Eye (tissue), 1 donor: ENCODE measurements at places on chromosomes 12 and 14.
A peak's percentile ranks its signal among the peaks of the same experiment; 100 is the strongest.

DNA sequence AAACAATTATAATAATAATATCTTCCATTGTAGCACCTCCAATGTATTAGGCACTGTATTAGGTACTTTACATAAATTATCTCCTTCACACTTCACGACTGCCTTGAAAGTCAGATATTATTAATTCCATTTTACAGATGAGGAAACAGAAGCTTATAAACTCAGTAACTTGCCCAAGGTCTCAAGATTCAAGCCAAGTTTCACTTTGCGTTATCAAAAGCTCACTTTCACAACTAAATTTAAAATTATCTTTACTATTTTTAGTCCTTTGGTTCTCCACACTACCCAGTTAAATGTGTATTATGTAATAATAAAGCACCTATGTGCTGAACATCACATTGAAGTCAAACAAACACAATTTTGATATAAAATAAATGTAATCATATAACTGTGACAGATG, 55.8 kb downstream of the NUMB start:
- no peak for DNase-seq

GRCh38 chr12:9758119-9758518, 2.6 kb downstream of the CD69 start:
- no peak for DNase-seq

DNA sequence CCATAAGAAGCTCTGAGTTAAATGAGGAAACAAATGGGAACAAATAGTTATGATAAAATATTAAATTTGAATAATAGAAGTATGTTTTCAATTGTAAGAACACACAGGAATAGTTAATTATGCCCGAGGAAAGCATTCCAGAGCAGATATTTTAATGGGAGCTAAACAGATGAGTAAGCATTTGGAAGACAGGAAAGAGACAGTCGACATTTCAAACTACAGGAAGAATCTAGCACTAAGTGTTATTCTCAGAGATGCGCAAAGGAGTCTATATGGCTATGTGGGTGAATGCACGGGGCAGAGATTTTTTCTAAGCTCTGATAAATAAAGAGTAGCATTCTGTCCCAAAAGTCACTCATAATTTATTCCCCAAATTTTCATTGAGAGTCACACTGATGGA, 64.5 kb upstream of the SSTR1 start:
- no peak for DNase-seq

DNA sequence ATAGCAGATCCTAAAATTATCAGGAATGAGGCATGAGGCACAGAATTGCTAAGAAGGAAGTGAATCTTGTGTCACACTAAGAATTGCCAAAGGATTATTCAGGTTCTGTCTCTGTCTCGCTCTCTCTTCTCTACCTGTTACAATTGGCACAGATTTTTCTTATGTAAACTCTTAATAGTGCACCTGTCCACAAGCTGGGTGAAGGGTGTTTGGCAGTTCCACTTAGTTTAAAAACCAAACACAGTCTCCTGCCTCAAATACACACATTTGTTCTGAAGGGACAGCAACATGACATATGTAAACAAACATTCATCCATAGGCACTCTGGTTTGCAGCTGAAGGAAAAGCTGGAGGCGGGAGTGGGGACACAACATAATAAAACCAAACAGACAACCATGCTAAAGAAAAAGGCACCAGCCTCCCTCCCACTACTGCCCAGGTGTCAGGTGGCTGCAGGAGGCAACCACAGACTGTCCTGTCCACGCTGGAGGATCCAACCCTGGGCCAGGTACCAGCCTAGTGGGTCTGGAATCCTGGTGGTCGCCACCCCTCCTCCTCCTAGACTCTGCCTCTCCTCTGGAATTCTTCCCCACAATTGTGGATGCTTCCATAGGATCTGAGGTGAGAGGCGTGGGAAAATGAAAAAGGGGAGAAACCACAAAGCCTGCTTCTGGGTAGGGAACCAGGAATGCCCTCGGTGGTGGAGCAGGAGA, 81.2 kb downstream of the TMEM260 start:
- no peak for DNase-seq

- DNase-seq: no peak
Observed at GRCh38 chr14:75967866-75968265, 13.9 kb downstream of the TGFB3 start.

DNA sequence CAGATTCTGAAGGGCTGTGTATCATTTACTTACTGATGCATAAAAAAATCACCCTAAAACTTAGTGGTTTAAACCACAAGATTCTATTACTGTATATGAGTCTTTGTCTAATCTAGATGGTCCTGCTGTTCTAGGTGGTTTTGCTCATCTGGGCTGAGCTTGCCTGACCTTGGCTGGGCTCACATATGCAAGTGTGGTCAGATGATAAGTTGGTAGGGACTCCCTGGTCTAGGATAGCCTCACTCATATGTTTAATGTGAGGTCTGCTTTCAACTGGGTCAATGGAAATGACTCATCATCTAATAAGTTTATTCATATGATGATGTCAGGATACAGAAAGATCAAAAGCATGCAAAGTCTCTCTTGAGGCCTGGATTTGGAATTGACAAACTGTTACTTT, 887.8 kb downstream of the TRHDE start:
- no peak for DNase-seq

DNA sequence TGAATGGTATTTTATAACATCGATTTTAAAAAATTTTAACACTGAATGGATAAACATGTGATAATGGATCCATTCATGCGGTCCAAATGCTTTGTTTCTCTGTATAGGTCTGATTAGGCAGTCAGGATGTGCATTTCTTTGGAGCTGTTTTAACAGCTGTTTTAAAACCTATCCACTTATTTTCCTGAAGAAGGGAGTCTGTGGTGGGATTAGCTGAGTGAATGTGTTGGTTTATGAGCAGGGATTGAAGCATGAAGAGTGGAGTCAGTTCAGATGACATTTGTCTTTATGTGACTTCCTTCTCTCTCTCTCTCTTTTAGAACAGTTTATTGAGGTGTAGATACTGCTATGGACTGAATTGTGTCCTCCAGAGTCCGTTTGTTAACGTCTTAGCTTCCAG, 37.7 kb downstream of the GLT8D2 start:
- DNase-seq: no peak

DNA sequence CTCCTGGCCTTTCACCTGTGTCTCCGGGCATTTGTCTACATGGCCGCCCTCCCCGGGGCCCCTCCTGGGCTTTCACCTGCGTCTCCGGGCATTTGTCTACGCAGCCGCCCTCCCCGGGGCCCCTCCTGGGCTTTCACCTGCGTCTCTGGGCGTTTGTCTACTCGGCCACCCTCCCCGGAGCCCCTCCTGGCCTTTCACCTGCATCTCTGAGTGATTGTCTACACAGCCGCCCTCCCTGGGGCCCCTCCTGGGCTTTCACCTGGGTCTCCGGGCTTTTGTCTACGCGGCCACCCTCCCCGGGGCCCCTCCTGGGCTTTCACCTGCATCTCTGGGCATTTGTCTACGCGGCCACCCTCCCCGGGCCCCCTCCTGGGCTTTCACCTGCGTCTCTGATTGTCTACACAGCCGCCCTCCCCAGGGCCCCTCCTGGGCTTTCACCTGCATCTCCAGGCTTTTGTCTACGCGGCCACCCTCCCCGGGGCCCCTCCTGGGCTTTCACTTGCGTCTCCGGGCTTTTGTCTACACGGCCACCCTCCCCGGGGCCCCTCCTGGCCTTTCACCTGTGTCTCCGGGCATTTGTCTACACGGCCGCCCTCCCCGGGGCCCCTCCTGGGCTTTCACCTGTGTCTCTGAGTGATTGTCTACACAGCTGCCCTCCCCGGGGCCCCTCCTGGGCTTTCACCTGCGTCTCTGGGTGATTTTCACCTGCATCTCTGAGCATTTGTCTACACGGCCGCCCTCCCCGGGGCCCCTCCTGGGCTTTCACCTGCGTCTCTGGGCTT, 68.0 kb upstream of the GALNT9 start:
- no peak for DNase-seq

GRCh38 chr14:85528080-85528896, 1.7 kb upstream of the FLRT2 start:
- peak; percentile 91 for DNase-seq

- no peak for DNase-seq
Observed at GRCh38 chr14:32602699-32603098, 273.6 kb downstream of the AKAP6 start.

DNA sequence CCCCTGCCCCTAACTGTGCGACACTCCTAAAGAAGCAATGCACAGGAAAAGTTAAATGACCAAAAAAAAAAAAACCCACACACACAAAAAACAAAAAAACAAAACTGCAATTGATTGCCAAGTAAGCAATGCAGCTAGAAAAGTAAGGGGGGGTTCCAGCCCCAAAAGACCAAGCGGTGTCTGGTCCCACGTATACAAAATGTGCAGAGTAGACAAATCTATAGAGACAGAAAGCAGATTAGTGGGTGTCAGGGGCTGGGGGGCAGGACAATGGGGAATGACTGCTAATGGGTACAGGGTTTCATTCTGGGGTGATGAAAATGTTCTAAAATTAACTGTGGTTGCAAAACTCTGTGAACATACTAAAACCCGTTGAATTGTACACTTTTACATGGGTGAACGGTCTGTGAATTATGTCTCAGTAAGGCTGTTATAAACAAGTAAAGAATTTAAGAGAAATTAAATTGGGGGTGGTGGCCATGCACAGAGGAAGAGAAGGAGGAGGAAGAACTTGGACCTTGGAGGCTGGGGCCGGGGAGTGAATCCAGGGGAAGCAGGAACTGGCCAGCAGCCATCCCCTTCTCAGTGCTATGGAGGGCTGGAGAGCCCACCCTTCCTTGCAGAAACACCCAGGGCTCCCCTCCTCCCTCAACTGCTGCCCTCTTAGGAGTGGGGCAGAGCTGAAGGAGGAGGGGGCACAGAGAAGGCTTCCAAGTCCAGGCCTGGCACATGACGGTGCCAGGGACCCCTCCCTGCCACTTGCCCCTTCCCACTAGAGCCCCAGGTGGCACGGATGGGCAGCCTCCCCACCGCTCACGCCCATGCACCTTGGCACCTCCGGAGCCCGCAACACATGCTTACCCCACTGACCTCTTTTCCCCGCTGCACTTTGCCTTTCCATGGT, 45.4 kb downstream of the KDM2B start:
- DNase-seq: peak; percentile 28

DNA sequence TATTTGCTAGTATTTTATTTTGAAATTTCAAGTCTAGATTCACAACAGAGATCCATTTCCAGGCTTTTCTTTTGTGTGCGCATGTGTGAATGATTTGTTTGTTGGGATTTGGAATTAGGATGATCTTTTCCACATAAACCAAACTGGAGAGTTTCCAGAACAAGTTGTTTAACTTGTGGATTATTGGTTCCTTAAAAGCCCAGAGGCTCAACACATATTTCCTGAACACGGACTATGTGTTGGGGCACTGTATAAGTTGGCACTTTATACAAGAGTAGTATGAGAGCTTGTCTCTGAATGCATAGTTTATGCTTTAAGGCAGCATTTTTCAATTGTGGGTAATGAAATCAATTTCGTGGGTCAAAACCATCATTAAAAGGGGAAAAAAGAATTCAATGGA, 67.3 kb upstream of the FUT8 start:
- DNase-seq: peak; percentile 51

DNA sequence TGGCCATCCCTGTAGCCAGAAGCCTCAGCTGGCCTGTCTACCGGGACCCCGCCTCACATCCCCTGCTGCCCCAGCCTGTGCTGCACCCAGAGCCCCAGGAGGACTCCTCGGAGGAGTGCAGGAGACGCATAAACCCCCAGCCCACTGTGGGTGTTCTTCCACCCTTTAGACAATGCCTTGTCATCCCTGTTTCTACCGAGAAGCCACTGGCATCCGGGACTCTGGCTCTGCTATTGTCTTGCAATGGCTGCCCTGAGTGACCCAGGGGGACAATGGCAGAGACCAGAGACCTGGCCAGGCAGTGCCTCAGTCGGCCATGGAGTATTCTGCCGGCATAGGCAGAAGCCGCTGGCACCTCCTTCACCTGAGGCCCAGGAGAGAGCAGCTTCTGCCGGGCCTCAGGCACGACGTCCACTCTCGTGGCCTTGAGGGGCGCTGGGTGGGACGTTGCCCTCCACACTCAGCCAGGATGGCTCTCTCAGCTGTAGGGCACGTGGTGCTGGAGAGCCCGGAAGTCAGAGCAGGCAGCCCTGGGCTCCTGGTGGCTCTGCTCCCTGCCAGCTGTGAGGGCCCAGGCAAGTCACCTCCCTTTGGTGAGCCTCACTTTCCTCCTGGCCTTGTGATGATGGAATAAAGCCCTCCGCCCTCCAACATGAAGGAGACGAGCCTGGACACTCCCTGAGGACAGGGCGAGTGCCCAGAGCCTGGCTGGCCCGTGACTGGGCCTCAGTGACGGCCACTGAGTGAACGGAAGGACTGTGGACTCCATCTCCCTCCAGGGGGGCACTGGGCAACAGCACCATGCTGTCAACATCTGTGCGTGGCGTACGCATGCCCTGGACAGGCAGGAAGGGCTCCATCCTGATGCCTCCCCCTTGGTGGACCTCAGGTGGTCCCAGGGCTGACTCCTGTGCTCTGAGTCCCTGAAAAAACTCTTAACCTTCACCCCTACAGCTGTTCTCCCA, 41.0 kb downstream of the TRAFD1 start:
- DNase-seq: no peak
